ENCODE measurements at places on chromosomes 16 and 17.

DNA sequence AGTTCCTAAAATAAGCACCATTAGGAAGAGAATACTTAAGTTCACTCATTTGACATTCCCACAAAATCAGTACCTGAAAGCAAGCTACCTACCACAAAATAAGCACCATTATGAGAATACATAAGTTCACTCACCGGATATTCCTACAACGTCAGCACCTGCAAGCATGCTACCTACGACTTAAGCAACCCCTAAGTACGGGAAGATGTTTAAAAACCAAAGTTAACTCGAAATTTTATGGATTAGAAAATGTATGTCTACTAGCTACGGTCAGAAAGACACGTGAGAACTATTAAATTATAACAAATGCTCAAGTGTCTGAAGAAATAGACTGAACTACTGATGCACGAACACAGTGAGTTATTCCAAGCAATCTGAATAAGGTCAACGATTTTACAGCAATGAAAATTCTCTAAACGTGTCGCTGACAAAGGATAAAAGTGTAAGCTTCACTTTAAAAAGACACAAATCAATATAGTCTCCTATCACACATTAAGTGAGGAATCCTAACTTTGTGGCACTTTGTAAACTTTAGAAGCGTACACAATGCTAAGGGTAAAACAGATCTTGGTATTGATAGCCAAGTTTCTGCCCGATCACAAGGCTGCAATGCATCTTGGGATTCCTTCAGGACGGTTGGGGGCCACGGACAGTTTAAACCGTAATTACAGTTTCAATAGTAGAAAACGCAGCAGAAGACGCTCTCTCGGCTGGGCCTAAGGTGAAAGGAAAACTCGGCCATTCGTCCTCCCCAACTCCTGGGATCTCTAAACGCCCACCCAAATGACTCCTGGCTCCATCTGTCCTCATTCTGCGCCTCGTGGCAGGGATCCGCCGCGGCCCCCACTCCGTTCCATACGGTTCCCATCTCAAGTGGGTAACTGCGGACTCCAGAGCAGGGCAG is 1.3 kb downstream of the GSPT1 start:
- DNase-seq, result peak; percentile 15

GRCh38 chr17:78356101-78356713 is 3.7 kb downstream of the SOCS3 start:
- peak; percentile 82 for DNase-seq

DNA sequence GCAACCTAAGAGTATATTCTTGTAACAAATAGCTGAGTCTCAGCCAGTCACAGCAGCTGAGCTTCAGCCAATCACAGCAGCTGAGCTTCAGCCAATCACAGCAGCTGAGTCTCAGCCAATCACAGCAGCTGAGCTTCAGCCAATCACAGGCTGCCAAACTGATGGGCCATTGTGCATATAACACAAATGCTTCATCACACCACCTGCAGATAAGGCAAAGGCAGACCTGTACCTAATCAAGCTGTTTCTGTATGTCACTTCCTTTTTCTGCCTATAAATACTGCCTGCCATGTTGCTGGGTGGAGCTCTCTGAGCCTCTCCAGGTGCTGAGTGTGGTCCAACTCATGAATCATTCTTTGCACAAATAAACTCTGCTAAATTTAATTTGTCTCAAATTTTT is 19.9 kb downstream of the MYH13 start:
- no peak for DNase-seq

DNA sequence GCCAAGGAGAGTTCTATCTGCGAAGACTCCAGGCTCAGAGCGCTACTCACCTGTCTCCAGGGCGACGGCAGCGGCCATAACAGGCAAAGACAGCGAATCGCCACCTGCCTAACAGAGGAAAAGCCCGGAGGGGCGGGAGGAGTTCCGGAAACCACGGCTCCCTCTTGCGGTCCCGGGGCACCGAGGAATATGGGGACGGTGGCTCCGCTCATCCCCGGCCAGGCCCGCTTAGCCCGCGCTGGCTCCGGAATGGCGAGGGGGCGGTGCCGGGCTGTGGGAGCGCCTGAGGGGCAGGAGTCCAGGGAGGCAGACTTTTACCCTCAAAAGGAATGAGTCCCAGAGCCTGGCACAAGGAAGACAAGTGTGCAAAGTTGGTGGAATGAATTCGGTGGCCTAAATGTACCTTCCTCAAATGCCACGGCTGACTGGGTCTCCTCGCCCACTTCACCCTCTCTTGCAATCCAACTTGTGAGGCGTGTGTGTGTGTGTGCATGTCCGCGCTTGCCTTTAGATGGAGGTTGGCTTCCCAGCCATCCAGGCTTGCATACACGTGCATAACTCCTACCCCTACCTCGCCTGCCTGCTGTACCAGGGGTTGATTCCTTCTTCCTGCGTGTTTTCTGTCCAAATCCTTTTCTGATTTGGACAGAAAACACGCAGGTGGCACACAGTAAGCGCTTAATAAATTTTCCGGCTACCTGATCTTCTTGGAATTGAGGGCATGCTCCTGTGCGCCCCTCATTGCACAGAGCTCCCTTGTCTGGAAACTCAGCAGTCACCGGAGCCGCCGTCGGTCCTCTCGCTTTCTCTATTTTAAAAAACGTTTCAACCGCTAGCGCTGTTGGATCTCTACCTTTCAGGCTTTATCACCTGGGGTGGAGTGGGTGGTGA is 3.5 kb downstream of the C17orf100 start:
- DNase-seq, result no peak

- no peak for DNase-seq
These were observed 119.5 kb downstream of the SALL1 start for GRCh38 chr16:51031598-51031997.

- DNase-seq, result peak; percentile 59
These were observed 11.8 kb downstream of the SYT17 start for GRCh38 chr16:19179546-19180490.

All from fibroblast of skin of scalp (primary cell).